ENCODE measurements at places on chromosomes 7 and 10. TPM values are rescaled to one million over a fixed set of nuclear protein-coding genes. Genes with fewer than 3 reads are reported as not detected.

The OR2A42 gene
- not detected for total RNA-seq

DNA sequence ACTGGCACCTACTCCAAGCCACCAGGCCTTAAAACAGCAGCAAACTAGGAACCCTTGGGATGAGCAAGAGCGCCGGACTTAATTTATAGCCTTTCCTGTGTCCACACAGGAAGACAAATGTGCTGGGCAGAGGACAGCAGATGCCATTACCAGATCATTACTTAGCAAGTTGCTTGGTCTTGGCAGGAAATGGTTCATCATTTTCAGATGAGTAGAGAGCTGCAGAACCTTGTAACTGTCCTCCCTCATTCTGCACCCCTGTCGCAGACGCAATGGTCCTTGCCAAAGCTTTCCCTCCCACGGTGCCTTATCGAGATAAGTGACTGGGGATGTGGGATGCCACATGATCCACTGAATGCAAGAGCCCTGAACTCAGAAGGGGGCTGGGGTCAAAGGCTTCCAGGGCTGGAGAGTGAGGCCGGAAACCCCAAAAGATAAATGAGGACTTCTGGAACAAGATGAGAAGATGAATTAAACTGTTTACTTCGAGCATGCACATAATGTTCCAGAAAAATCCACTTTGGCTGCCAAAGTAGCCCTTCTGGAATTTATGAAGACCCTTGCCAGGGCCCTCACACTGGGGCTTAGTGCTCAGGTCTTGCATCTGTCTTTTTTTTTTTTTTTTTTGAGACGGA lies 145.6 kb upstream of the ZNF32 start:
- H3K27ac ChIP-seq: no peak overlapping the region
- peak; percentile 84 for DNase-seq
- H3K4me1 ChIP-seq: no peaks in the 10 kb centered on the region
- H3K36me3 ChIP-seq: no peaks in the 10 kb centered on the region
- peaks cover 11% of the 10 kb centered on the region for H3K27me3 ChIP-seq

GRCh38 chr7:41222746-41223145 lies 480.1 kb downstream of the INHBA start:
- no peaks in the 10 kb centered on the region for H3K27me3 ChIP-seq
- H3K36me3 ChIP-seq: no peaks in the 10 kb centered on the region
- H3K4me1 ChIP-seq: peaks cover 8% of the 10 kb centered on the region
- H3K4me3 ChIP-seq: no peak overlapping the region

DNA sequence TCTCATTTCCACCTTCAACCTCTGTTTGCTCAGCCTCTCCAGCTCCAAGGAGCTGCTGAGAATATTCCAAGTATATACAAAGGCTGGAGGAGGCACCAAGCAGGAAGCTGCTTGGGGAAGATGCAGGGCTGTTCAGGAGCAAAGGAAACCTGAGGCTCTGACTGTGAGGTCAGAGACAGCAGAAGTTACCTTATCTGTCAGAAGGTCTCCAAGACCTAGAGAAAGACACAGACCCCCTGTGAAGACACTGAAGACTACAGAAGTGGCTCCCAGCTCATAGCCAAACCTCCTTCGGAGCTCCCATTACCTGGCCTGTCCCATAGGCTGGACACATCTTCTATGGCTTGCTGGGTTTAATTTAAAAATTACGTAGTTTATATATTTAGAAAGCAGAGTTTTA lies 53.2 kb downstream of the PKD1L1 start:
- no peak overlapping the region for H3K4me3 ChIP-seq
- H3K36me3 ChIP-seq: no peaks in the 10 kb centered on the region
- H3K27ac ChIP-seq: no peak overlapping the region
- no peaks in the 10 kb centered on the region for H3K27me3 ChIP-seq

- no peaks in the 10 kb centered on the region for H3K27me3 ChIP-seq
- H3K4me1 ChIP-seq: peaks cover 10% of the 10 kb centered on the region
- no peaks in the 10 kb centered on the region for H3K36me3 ChIP-seq
- no peak for DNase-seq
- no peak overlapping the region for H3K27ac ChIP-seq
These were observed 73.5 kb downstream of the PROSER2 start for GRCh38 chr10:11896549-11897200.

The MBLAC1 gene
- total RNA-seq: 2.7 TPM

DNA sequence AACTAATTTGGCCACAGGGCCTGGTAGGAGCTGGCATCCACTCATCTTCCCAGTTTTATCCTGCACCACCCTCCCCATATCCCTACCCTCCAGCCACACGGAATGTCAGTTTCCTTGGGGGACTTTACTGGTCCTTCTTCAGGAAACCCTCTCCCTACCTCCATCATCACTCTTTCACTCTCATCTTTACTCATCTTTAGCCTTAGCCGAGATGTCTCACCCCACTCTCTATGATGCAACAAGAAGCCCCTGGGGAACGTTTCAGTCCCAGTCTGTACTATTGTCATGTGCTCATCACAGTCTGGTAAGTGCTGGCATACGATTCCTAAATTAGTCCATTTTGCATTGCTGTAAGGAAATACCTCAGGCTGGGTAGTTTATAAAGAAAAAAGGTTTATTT lies 34.9 kb upstream of the TMEM248 start:
- no peaks in the 10 kb centered on the region for H3K27me3 ChIP-seq
- no peak for DNase-seq
- H3K36me3 ChIP-seq: no peaks in the 10 kb centered on the region
- H3K4me1 ChIP-seq: no peaks in the 10 kb centered on the region
- H3K4me3 ChIP-seq: no peak overlapping the region
